ENCODE measurements at places on chromosomes 2 and 18.

DNA sequence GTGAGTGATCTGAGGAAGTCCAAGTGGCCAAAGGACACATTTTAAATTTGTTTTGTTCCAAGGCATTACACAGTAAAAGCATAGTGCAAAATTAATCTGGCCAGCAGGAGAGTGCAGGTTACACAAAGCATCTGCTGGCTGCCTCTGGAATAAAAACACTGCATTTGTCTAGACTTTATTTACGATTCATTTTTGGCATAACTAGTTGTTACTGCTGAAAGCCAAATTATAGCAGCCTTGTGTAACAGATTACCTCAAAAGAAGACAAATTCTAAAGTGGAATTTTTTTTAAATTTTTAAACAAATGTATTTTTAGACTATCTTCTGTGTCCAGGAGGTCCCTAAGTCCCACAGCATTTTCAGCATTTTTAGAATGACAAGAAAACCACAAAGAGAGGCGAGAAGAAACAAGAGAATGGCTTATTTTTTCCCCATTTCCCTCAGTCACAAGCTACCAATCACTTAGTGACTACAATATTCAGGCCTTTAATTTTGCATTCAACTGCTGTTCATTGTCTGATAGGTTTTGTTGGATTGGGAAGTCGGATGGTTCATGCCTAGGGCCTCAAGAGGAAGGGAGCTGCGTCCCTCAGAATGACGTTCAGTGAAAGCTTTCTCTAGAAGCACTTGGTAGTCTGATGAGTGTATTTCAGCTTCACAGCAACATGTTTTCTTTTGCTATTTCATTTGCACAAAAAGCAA lies 46.0 kb downstream of the TMEFF2 start:
- no peak for DNase-seq

GRCh38 chr18:22210311-22210754 lies 40.9 kb downstream of the GATA6 start:
- no peak for DNase-seq

GRCh38 chr2:12257476-12257875 lies 459.3 kb upstream of the TRIB2 start:
- no peak for DNase-seq

DNA sequence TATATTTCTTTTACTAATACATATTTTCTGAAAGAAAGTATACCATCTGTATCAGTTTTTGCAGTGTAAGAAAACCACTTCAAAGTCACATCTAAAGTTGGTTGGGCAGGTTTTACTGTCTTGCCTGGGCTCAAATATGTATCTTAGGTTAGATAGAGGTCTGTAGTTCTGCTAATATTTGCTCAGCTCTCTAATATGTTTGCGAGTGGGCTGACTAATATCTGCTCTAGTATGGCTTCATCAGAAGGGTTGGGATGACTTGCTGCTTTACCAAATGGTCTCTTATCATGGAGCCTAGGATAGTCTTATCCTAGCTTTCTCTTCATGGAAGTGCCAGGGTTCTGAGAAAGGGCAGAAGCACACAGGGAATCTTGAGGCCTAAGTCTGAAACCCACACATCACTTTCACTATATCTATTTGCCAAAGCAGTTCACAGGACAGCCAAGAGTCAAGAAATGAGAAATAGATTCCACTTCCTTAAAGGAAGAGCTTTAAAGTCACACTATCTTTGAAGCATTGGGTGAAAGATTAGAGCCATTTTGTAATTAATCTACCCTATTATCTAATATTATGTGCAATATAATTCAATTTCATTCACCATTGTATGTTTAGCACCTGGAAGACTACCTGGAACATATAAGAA lies 610.0 kb downstream of the KCNJ3 start:
- DNase-seq = no peak

DNA sequence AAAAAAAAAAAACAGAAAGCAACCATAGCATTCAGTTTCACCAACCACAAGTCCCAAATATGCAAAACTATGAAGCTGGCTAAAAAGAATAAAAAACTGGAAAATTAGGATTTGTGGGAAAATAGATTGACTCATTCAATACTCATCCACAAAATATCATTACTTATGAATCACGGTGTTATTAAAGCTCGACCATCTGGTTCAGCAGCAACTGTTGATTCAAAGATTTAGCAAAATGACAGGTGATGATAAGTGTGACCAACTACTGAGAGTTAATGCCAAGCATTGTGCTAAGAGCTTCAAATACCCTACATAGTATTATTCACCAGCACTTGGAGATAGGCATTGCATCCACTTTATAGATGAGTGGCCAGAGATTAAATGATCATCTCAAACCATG lies 26.2 kb upstream of the XDH start:
- DNase-seq = no peak

- no peak for DNase-seq
Measured at GRCh38 chr18:48159816-48160215, 229.4 kb upstream of the SMAD2 start.

DNA sequence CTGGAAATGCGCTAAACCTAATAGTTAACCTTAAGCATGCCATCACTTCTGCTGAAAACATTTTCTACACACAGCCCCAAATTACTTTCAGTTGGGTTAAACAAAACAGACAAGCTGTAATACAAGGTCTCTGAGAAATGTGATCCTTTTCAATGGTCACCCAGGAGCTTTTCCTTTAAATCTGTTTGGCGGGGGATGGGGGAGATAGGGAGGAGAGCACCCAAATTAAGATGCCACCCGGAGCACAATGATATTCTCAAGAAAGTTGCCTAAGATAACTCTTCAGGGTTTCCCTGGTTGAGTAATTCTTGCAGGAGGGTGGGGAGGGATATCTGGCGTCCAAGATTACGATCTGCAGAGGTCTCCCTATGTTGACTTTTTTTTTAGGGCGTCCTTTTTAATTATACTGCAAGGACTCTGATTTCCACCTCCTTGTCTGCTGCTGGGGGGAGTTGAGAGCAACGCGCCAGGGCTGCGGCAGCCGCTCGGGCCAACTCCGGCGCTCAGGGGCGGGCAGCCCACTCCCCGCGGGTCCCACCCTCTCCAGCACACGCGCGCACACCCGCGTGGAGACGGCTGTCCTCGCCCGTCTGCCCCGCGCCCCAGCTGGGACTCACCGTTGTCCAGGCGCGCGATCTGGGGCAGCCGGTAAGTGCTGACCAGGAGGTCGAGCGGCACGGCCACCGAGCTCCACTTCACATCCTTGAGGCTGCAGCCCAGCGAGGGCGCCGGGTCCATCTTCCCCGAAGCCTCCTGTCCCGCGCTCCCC lies 807 bp downstream of the GAREM1 start:
- no peak for DNase-seq

- no peak for DNase-seq
Measured at GRCh38 chr18:10681581-10682367, 155.9 kb downstream of the NAPG start.

GRCh38 chr2:158580760-158581159 lies 124.0 kb downstream of the PKP4 start:
- DNase-seq = no peak

- DNase-seq = no peak
Measured at GRCh38 chr2:23200068-23200786, 184.8 kb upstream of the KLHL29 start.

- DNase-seq = no peak
Measured at GRCh38 chr2:204727368-204727767, 182.1 kb downstream of the PARD3B start.

- no peak for DNase-seq
Measured at GRCh38 chr2:85428343-85428881, 9.9 kb downstream of the SH2D6 start.

DNA sequence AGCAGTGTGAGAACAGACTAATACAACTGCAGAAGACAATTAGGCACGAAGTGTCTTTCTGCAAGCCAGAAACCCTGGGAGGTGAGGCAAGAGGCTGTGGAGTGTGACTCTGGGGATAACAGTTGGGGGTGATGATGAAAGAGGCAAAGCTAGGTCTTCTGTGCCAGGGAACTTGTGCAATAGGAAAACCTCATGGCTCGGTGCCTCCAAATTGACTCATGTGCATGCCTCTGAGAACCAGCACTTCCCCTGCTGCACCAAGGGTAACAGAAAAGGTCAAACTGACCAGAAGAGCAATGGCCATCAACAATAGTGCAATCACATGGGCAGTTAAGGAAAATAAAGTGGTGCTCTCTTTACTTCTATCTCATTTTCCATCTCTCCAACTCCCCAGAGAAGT lies 136.4 kb downstream of the SCG2 start:
- DNase-seq = no peak

DNA sequence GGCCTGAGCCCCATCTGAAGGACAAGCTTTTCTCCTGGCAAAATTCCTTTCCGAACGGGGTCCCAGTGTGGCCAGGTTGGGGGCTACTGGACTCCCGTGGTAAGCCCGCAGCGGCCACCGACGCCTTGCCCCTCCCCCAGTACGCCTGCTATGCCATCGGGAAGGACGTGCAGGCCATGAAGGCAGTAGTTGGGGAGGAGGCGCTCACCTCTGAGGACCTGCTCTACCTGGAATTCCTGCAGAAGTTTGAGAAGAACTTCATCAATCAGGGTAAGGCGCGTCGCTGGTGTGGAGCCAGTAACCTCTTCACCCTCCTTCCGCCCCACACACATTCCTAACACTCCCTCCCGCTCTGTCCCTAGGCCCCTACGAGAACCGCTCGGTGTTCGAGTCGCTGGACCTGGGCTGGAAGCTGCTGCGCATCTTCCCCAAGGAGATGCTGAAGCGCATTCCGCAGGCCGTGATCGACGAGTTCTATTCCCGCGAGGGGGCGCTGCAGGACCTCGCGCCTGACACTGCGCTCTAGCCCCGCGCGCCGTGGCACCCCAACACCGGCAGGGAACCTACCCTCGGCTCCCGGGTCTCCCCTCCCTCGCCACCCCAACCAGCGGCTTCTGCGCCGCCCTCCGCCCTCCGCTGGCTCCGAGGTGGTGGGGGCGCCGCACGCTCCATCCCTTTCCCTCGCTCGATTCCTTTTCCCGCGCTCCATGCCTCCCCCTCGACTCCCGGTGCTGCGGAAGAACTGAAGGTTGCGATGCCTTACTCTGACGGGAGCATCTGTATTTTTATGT lies 13.6 kb upstream of the ANKRD53 start:
- DNase-seq = peak; percentile 73

DNA sequence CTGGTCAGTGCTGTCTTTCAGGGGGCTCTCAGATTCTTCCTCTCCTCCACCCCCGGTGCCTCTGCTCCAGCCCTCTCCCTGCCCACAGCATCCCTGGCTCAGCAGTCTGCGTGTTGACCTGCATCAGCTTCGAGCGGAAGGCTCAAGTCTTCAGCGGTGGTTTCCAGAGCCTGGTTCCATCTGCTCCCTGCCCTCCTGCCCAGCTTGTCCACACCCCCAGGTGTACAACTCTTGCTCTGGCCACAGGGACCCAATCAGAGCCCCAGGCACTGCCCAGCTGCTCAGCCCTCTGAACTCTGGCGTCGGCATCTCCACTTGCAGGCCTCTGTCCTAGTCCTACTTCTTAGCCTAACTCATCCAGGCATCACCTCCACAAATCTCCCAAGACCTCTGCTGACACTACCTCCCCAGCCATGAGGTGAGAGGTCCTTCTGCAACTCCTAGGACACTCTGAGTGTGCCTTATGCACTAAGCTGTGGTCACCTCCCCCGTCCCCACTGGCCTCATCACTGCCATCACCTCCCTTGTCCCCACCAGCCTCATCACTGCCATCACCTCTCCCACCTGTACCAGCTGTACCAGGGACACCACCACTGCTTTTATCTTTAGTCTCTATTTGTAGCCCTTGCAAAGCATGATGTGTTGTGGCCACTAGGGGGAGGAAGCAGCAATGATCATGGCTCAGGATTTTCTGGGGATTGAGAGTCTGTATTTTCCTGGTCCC lies 60.9 kb downstream of the EDAR start:
- DNase-seq = peak; percentile 7

DNA sequence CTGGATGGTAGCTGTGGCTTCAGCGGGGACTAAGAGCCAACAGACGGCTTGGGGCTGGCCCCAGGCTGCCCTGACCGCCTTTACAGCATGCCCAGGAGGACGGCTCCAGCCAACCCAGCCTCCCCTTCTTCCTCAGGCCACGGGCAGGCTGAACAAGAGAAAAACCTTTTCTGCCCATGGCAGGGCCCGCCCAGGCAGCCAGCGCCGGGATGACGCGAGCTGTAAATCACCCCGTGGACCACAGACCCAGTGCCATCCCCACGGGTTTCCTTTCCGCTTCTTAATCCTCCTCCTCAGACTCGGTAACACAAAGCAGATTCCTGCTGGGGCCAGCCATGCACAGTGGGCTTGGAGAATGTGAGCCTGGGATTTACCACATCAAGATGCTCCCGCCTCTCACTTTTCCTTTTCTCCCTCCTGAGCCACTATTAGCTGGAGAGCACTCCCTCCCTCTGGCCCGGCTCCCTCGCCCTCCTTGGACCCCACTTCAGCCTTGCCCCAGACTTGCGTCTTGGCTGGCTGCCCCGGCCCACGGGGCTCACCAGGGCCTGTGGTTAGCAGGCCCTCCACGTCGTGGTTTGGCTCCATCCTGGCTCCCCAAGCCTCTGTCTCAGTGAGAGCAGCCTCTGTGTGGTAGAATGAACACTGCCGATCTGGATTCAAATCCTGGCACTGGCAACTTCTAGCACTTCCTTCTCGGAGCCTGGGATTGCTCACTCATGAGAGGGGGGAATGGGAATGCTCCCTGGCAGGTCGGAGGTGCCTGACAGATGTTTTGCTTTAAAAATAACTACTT lies 31.4 kb downstream of the ATOH8 start:
- DNase-seq = no peak

GRCh38 chr2:138415985-138416384 lies 85.6 kb upstream of the SPOPL start:
- no peak for DNase-seq

DNA sequence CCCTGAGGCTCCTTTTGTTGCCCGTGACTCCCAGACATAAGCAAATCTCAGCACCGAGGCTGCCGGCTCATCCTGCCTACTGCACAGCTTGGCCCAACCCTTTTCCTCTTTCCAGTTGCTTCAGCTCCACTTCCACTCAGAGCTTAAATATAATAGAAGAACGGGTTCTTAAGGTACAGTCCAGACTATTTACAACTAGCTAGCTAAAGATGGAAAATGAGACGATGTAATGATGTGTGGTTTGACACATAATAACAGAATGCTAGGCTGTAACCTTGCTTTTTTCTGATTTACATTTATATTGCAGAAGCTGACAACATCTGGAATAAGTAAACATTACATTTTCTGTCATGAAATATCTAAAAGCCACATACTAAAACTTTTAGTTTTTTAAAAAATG lies 26.9 kb upstream of the ATP9B start:
- DNase-seq = no peak

DNA sequence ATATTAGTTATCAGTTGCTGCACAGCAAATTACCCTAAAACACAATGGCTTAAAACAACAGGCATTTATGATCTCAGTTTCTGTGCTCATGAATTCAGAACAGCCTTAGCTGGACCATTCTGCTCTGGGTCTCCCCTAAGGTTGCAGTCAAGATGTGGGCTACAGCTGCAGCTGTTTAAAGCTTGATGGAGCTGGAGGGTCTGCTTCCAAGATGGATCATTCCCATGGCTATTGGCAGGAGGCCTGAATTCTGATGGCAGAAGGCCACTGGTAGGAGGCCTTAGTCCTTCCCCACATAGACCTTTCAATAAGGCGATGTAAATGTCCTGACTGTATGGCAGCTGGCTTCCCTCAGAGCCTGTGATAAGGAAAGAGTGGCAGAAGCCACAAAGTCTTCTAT lies 118.6 kb upstream of the SERPINE2 start:
- DNase-seq = no peak

GRCh38 chr18:61734396-61734795 lies 158.4 kb downstream of the RNF152 start:
- DNase-seq = no peak

GRCh38 chr2:214674278-214674677 lies 135.2 kb downstream of the BARD1 start:
- no peak for DNase-seq
